ENCODE measurements at places on chromosomes 6 and 20.

DNA sequence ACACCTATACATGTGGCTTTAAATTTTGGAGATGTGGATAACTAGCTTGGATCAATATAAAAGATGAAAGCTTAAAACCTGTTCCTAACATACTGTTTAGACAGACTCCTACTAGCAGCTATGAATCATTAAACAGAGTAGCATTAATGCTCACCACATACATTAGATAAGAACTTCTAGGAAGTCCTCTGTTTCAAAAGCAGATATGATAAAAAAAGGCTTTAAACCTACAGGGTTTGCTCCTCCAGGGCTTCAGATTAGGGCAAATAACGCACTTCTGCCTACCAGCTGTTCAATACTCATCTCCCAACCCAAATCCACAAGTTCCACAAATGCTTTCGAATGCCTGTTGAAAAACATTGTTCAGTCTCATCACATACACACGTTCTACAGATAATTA is 1.5 kb downstream of the REPS1 start:
- DNase-seq: no peak

- DNase-seq: no peak
These were observed 22.6 kb downstream of the MTHFD1L start for GRCh38 chr6:150887978-150888563.

GRCh38 chr6:113857556-113858479 is 673 bp downstream of the MARCKS start:
- DNase-seq: no peak

DNA sequence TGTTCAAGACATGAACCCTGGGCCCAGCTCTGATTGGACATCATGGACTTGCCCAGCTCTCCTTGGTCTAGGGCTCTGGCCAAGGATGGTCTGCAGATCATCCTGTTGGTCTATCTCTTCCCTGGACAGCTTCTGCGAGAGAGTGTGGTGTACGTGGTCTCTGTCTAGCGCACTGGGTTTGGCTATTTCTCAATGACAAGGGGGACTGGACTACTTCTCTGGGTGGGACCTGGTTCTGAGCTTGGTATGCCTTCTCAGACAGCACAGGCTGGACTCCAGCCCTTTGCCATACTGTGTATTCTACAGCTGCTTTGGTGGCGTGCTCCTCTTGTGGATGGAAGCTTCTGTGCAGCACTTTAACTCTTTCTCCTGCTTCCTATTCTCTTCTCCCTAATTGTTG is 8.5 kb upstream of the RAET1E start:
- DNase-seq: no peak

DNA sequence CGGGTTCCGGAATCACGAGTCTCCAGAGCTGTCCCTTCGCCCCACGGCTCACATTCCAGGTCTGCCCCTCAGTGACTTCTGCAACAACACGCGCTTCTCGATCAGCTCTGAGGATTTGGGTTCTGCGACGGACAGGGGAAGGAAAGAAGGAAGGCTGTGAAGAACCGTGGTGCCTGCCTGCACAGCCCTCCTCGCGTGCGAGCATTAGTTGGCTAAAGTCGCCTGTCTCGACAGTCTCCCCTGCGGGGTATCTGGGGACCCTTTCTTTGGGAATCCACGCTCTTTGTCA is 23.1 kb downstream of the VPS52 start:
- DNase-seq: no peak

- DNase-seq: no peak
These were observed 89.7 kb downstream of the FOXF2 start for GRCh38 chr6:1479095-1479494.

GRCh38 chr20:47944682-47945081 is 159.4 kb upstream of the SULF2 start:
- no peak for DNase-seq

DNA sequence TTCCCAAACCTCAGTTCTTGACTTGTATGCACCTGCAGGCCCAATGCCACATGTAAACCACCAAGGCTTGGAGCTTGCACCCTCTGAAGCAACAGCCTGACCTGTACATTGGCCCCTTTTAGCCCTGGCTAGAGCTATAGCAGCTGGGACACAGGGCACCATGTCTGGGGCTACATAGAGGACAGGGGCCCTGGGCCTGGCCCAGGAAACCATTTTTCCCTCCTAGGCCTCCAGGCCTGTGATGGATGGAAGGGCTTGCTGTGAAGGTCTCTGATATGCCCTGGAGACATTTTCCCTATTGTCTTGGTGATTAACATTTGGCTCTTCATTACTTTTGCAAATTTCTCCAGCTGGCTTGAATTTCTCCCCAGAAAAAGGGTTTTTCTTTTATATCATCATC is 64.6 kb downstream of the SLC35F1 start:
- DNase-seq: no peak

- DNase-seq: no peak
These were observed 66.2 kb upstream of the SLCO4A1 start for GRCh38 chr20:62575976-62576722.

Measured in activated CD4-positive, CD25-positive, alpha-beta regulatory T cell treated with anti-CD3 and anti-CD28 coated beads, Interleukin-2, amount 50 U/mL, for 16 hours (primary cell).